Activated T-helper 1 cell treated with anti-CD3 and anti-CD28 coated beads, Interleukin-2, amount 50 U/mL, for 16 hours (primary cell): ENCODE measurements at places on chromosomes 3 and 15.

GRCh38 chr15:42045211-42045615, 24.4 kb upstream of the PLA2G4E start:
- no peak for DNase-seq

DNA sequence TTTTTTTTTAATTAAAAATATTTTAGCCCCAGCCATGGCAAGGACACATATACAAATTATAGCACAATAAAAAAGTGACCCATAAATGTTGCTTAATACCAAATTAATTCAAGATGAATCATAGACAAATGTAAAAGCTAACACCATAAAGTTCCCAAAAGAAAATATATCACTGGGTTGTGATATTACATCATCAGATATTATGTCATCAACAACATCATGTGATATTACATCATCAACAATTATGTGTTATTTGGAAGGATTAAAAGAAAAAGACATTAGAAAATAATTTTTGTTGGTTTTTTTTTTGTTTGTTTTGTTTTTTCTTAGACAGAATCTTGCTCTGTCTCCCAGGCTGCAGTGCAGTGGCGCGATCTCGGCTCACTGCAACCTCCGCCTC, 34.5 kb upstream of the ABHD10 start:
- no peak for DNase-seq

DNA sequence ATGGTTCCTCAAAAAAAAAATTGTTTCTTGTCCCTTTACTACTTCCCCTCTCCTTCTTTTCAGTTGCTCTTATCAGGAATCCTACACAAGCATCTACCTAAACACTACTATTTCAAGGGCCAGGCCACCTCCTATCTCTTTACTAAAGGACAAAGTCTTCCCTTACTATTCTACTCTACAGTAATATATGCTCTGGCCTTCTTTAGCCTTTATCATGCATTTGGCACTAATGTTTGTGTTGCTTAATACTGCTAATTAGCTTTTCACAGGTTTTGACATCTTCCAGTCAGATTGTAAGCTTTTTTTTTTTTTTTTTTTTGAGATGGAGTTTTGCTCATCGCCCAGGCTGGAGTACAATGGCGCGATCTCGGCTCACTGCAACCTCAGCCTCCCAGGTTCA, 5.3 kb downstream of the CEP19 start:
- no peak for DNase-seq

DNA sequence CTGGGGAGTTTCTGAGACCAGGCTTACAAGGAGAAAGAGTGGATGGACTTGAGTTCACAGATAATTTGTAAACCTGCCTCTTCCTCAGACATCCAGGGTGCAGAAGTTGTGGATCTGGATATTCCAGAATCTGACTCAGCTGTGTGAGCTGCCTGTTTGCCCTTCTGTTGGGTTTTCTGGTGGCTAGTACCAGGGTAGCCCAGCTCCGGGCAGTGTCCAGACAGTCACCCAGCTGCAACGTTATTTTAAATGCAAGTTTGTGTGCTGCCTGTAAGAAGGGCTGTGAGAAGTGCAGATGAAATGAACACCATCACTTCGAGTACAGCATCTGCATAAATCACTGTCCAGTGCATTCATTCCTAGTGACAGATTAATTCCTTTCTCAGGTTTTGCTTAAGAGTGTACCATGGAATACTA, 1053.0 kb downstream of the TUSC7 start:
- DNase-seq, result no peak

- DNase-seq, result no peak
Measured at GRCh38 chr3:35705904-35706303, 66.6 kb downstream of the ARPP21 start.

DNA sequence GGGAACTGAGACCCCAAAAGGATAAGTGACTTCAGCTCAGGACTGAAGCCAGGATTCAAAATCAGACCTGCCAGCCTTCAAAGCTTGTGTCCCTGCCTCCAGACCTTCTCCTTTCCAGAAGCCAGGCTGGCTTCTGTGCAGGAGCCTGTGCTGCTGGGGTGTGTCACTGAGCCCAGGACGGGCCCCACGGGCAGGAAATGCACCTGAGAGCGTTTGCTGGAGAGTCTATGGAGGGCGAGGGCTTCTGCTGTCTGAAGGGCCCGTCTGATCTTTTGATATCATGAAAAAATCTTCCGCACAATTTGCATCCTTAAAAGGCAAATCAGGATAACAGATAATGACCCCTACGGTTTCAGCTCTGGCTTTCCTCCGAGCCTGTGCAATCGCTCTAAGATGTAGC, 125.4 kb downstream of the FAM43A start:
- no peak for DNase-seq

DNA sequence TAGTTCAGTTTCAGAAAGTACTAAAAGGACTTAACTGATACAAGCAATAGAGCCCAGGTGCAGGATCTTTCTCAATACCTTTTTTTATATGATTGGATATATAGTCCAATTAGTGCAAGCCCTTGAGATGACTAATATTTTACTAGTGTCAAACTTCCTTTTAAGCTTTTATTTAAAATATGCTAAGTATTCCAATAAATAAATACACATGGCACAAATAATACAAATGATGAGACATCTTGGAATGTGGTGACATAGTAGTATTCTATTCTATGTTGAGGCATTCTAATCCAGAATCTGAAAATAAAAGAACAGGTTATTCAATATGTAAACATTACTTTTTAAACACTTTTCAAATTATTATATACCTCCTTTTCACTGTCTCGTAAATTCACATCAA, 670.0 kb downstream of the SI start:
- DNase-seq, result no peak

DNA sequence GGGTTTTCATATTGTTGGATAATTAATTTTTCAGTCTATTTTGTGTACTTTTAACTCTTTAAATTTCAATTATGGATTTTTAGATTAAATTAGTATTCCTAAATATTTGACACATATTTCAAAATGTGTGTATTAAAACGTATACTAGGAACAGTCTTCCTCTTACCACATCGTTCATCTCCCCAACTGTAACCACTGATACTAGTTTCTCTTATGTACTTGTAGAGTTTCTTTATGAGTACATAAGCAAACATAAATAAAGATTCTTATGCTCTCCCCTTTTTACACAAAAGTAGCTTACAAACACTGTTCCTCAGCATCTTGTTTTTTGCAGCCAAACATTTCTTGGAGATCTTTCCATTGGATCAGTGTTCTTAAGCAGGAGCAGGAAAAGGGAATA, 45.9 kb downstream of the CMSS1 start:
- DNase-seq, result no peak

GRCh38 chr3:98735761-98736269, 27.3 kb upstream of the ST3GAL6 start:
- no peak for DNase-seq

DNA sequence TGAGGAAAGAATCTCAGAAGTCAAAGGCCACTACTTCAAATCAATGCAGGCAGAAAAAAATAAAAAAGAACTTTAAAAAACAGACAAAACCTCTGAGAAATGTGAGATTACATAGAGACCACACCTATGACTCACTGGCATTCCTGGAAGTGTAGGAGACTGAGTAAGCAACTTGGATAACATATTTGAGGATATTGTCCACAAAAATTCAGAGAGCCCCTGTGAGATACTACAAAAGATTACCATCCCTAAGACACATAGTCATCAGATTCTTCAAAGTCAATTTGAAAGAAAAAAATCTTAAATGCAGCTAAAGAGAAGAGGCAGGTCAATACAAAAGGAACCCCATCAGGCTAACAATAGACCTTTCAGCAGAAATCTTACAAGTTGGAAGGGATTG, 887.3 kb downstream of the NTRK3 start:
- no peak for DNase-seq

DNA sequence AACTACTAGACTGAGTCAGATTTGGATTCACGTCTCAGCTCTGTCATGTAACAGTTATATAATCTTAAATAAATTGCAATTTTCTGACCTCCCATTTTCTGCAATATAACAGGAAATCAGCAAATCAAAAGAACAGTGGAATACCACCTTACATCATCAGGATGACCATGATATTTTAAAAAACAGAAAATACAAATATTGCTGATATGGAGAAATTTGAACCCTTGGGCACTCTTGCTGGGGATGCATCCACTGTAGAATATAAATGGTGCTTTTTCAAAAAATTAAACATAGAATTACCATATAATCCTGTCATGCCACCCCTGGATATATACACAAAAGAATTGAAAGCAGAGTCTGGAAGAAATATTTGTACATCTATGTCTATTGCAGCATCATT, 982.5 kb downstream of the TBL1XR1 start:
- DNase-seq, result no peak

DNA sequence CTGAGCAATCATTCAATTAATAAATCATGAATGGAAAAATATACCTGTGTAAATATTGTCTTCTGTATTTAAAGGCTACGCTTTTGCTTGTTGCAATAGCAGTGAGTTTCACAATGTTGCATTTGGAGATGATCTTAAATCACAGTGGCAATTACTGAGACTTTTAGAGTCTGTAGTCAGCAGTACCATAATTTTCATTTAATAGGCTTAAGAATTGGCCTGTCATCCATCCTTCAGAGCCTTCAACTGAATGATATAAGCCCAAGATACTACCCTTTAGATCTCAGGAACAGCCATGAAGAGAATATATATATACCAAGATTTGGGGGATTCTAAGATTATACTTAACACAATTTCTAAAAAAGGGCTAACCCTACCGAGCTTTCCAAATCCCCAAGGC, 458.1 kb downstream of the GBE1 start:
- no peak for DNase-seq

DNA sequence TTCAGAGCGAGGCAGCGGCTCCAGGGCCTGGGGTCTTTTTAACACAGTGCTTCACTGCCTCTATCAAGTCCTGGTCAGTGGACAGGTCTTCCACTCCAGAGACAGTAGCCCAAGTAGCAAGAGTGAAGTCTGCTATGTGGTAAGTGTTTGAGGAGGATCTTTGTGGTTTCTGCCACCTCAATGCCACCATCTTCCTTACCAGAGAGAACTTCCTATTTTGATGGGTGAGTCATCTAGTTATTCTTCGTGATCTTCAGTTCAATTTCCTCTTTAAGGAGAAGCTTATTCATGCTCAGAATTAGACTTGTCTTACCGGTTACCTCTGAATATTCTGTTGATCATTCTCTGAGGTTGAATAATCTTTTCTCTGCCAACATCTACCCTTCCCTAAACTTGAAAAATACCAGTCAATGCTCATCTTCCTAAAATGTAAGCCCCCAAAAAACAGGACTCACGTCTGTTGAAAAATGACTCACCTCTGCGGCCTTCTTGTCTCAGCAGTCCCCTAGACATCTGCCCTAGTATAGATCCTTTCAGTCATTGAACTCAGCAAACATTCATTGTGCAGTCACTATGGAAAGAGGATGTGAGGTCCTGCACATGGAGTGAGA, 32.2 kb upstream of the BCL6 start:
- DNase-seq, result no peak

- no peak for DNase-seq
Measured at GRCh38 chr3:19489936-19490335, 341.6 kb downstream of the KCNH8 start.

GRCh38 chr3:108202834-108203233, 19.4 kb downstream of the IFT57 start:
- no peak for DNase-seq

DNA sequence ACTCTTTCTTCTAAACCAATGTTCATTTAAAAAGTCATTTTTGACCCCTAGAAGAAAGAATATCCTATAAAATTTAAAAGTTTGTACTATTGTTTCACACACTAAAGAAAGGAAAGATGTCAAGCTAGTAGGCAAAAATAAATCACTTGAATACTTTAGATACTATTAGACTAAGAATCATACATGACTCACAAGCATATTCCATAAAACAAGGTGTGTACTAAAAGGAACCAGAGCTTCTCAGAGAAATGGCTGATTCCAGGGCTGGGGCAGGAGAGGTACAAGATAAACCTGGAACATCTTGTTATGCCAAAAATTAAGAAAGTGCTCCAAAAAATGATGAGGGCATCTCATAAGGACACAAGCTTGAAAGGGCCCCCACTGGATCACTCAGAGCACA, 8.7 kb downstream of the DLG1 start:
- no peak for DNase-seq

DNA sequence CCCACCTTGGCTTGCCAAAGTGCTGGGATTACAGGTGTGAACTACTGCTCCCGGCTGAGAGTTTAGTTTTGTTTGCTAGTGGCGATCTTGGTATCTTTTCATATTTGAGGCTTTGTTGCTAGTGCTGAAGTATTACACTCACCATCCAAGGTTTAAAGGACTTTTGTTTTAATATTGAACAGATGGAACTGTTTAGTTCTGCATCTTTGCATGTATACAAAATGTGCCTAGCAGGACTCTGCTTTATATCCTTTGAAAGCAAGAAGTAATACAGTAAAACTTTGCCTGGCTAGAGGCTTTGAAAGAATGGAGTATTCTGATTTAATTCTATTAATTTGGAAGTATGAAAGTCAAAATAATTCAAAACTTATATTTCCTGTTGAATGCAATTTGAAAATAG, 77.8 kb upstream of the CHRNB4 start:
- no peak for DNase-seq

- no peak for DNase-seq
Measured at GRCh38 chr3:196016485-196016884, 65.4 kb downstream of the TFRC start.
